Breast epithelium (tissue), 4 donors: ENCODE measurements at places on chromosomes 5 and 9.

- no peak overlapping the region for H3K27ac ChIP-seq
- no peaks in the 10 kb centered on the region for H3K27me3 ChIP-seq
- no peak overlapping the region for H3K4me3 ChIP-seq
- no peaks in the 10 kb centered on the region for H3K4me1 ChIP-seq
- no peaks in the 10 kb centered on the region for H3K36me3 ChIP-seq
- no peak for DNase-seq
These were observed 249.0 kb downstream of the GLIS3 start for GRCh38 chr9:4050916-4051315.

GRCh38 chr5:62284946-62285891 lies 20.8 kb upstream of the KIF2A start:
- H3K4me3 ChIP-seq, result no peak overlapping the region
- DNase-seq, result no peak
- H3K27me3 ChIP-seq, result no peaks in the 10 kb centered on the region
- H3K4me1 ChIP-seq, result no peaks in the 10 kb centered on the region

DNA sequence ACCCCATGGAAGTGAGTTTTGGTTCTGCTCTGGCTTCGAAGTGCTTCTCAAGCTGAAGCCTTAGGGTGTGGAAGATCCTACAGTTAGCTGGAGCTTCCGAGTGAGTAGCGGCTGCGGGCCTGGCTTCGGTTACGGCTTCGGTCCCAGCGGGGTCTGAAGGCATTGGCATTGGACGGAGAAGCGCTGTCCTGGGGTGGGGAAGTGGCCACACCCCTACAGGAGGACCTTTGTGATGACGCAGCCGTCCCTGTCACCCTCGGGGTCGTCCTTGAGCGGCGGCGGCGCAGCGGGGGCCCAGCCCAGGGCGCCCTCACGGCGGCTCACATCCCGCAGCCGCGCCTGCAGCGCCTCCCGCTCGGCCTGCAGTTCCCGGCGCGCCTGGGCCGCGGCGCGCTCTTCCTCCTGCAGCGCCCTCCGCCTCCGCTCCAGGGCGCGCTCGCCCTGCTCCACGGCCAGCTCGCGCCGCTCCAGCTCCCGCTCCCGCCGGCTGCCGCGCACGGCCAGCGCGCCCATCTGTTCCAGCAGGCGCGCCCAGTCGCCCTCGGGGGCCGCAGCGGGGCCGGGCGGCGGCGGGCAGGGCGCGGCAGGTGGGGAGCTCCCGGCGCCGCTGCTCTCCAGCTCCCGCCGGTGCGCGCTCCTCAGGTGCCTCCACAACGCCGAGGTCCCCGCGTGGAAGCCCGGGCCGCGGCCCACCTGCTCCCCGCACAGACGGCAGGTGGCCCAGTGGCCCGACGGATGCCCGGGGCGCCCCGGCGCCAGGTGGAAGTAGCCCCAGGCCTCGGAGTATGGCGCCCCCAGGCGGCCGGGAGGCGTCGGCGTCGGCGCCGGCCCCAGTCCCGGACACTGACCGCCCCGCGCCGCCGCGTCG lies 9.9 kb downstream of the ZBED3 start:
- peak overlapping the region; percentile 57 for H3K4me3 ChIP-seq
- no peaks in the 10 kb centered on the region for H3K27me3 ChIP-seq
- DNase-seq, result no peak
- H3K27ac ChIP-seq, result peak overlapping the region; percentile 79

- H3K36me3 ChIP-seq, result no peaks in the 10 kb centered on the region
- peak overlapping the region; percentile 93 for H3K27ac ChIP-seq
- no peak for DNase-seq
- no peaks in the 10 kb centered on the region for H3K4me1 ChIP-seq
These were observed 10.6 kb downstream of the IRX1 start for GRCh38 chr5:3606121-3606831.

DNA sequence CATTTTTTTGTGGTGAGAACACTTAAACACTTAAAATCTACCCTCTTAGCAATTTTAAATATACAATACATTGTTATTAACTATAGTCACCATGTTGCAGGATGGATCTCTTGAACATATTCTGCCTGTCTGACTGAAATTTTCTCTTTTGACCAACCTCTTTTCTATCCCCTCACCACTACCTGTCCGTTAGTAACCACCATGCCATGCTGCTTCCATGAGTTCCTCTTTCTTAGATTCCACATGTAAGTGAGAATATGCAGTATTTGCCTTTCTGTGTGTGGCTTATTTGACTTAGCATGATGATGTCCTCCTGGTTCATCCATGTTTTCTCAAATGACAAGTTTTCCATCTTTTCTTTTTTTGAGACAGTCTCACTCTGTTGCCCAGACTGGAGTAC lies 48.5 kb upstream of the NAA35 start:
- H3K27me3 ChIP-seq, result no peaks in the 10 kb centered on the region
- H3K27ac ChIP-seq, result no peak overlapping the region

- no peak overlapping the region for H3K4me3 ChIP-seq
- H3K27me3 ChIP-seq, result no peaks in the 10 kb centered on the region
- H3K4me1 ChIP-seq, result no peaks in the 10 kb centered on the region
- no peak for DNase-seq
- no peaks in the 10 kb centered on the region for H3K36me3 ChIP-seq
- no peak overlapping the region for H3K27ac ChIP-seq
These were observed 126.2 kb upstream of the PANK3 start for GRCh38 chr5:168705321-168705720.

- no peak overlapping the region for H3K4me3 ChIP-seq
- no peaks in the 10 kb centered on the region for H3K4me1 ChIP-seq
- no peak overlapping the region for H3K27ac ChIP-seq
- no peaks in the 10 kb centered on the region for H3K36me3 ChIP-seq
These were observed 527.2 kb upstream of the RORB start for GRCh38 chr9:73969936-73970335.

DNA sequence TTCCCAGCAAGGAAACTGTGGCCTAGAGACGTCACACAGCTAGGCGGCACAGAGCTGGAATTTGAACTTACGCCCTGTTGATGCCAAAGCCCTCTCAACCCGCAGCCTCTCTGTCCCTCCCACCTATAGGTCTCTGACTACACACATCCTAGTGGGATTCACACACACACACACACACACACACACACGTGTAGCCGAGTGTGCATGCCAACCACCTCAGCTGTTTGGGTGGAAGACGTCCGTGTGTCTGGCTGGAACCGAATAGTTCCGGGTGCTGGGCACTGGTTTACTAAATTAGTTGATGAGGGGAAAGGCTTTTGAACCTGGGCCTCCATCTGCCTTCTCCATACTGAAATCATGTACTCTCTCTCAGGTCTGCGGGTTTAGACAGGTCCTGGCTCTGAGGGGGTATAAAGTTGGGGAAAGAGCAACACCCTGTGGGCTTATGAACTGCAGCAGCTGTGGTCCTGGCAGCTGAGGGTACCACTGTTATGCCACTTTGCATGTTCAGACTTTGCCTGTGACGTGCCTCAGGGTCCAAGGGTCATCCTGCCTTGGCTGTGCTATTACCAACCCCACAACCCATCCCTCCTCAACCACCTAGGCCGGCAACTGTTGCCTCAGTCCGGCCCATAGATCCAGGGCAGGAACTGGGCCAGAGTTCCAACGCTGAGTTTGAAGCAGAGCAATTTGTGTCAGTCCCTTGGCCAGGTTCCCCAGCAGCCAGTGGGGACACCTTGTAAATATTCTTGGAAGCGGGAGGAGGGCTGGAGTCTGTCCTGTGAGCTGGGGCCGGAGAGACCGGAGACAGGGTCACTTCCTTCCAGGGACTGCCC lies 50.5 kb downstream of the PSD2 start:
- H3K4me3 ChIP-seq, result no peak overlapping the region
- H3K36me3 ChIP-seq, result no peaks in the 10 kb centered on the region
- no peak for DNase-seq
- no peaks in the 10 kb centered on the region for H3K4me1 ChIP-seq

GRCh38 chr9:124279531-124280175 lies 21.9 kb downstream of the NEK6 start:
- no peaks in the 10 kb centered on the region for H3K36me3 ChIP-seq
- no peak for DNase-seq
- peak overlapping the region; percentile 70 for H3K27ac ChIP-seq
- H3K27me3 ChIP-seq, result no peaks in the 10 kb centered on the region
- no peak overlapping the region for H3K4me3 ChIP-seq
- H3K4me1 ChIP-seq, result peaks cover 11% of the 10 kb centered on the region

- no peak for DNase-seq
- peak overlapping the region; percentile 91 for H3K27ac ChIP-seq
- H3K27me3 ChIP-seq, result no peaks in the 10 kb centered on the region
- H3K36me3 ChIP-seq, result no peaks in the 10 kb centered on the region
- H3K4me3 ChIP-seq, result no peak overlapping the region
These were observed 25.0 kb upstream of the IL17B start for GRCh38 chr5:149403923-149404745.

DNA sequence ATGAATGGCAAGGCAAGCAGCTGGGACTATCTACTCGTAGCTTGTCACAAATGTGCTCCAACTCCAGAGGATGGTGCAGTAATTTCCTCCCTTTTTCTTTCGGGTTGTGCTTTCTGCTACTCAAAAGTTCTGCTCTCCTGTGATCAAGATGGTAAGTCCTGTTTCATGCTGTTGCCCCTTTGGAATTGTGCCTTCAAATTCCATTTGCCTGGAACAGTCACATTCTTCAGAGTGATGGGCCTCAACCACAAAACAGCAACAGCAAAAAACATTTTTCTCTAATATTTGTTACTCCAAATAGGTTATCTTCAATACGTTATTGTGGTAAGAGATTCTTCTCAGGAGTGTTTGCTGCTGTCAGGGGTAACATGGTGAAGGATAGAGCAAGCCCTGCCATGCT lies 209.3 kb downstream of the PALM2AKAP2 start:
- H3K4me3 ChIP-seq, result no peak overlapping the region
- no peak overlapping the region for H3K27ac ChIP-seq
- H3K4me1 ChIP-seq, result no peaks in the 10 kb centered on the region
- H3K27me3 ChIP-seq, result no peaks in the 10 kb centered on the region
- DNase-seq, result no peak
- H3K36me3 ChIP-seq, result no peaks in the 10 kb centered on the region

DNA sequence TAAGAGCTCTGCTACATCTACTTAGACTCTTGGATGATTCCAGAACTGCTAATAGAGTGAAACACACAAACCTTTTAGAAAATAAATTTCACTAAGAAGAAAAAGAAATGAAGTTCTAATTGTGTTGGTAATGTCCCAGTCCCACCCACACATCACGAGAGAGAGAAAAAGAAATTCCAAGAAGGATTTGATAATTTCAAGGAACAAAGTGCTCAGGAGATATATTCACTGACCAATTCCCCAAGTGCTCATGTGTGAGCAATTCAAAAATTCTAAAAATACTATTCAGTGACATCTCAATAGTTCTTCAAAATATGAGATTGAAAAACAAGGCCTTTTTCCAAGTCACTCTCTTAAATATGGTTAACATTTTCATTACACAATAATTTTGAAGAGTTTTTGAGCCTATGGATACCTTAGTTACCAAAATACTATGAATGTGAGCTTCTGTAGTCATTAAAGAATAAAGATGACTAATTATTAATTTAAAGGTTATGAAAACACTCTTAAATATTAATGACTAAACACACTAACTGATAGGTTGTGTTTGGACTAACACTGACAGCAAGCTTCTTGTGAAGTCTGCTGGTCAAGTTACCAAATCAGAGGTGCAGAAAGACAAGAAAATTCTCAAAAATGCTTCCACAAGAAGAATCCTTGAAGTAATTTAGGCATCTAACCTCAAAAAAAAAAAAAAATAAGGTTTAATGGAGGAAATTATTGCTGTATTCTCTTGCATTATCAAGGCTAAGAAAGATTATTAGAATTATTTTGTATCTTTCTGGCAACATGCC lies 245.3 kb downstream of the PDE4D start:
- H3K36me3 ChIP-seq, result no peaks in the 10 kb centered on the region
- H3K4me3 ChIP-seq, result no peak overlapping the region
- no peaks in the 10 kb centered on the region for H3K4me1 ChIP-seq
- H3K27ac ChIP-seq, result no peak overlapping the region
- DNase-seq, result no peak

GRCh38 chr9:99682870-99683269 lies 138.8 kb upstream of the NR4A3 start:
- H3K4me3 ChIP-seq, result no peak overlapping the region
- H3K4me1 ChIP-seq, result no peaks in the 10 kb centered on the region
- no peaks in the 10 kb centered on the region for H3K36me3 ChIP-seq
- DNase-seq, result no peak

DNA sequence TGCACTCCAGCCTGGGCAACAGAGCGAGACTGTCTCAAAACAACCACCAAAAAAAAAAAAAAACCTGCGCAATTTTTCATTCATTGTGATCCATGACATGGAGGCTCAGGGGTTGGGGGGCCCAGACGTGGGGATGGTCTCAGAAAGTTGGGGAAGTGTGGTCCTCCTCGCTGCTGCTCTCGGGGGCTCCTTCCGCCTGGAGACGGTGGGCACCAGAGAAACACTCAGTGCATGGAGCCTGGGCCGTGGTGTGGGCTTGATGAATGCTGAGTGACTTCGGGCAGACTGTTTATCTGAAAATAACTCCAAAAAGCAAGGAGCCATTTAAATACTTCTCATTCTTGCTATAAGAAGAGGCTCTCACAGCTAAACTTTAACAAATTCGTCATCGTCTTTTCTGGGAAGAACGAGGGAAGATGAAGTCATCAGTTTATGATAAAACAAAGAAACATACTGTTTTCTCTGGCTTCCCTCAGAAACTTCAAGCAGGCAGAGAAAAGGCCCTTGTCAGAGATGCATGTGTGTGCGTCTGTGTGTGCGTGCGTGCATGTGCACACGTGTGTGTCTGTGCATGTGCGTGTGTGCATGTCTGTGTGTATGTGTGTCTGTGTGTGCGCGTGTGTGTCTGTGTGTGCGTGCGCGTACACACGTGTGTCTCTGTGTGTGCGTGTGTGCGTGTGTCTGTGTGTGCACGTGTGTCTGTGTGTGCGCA lies 35.0 kb downstream of the RASGEF1C start:
- no peaks in the 10 kb centered on the region for H3K36me3 ChIP-seq
- no peak overlapping the region for H3K4me3 ChIP-seq
- no peak for DNase-seq

GRCh38 chr9:10525972-10526371 lies 86.8 kb downstream of the PTPRD start:
- no peaks in the 10 kb centered on the region for H3K4me1 ChIP-seq
- no peak for DNase-seq
- H3K27ac ChIP-seq, result no peak overlapping the region

GRCh38 chr5:164296603-164297080 lies 791.2 kb downstream of the MAT2B start:
- H3K4me1 ChIP-seq, result no peaks in the 10 kb centered on the region
- no peaks in the 10 kb centered on the region for H3K27me3 ChIP-seq
- DNase-seq, result no peak
- H3K27ac ChIP-seq, result no peak overlapping the region
- no peaks in the 10 kb centered on the region for H3K36me3 ChIP-seq
- no peak overlapping the region for H3K4me3 ChIP-seq

- no peak overlapping the region for H3K4me3 ChIP-seq
- H3K4me1 ChIP-seq, result no peaks in the 10 kb centered on the region
- no peaks in the 10 kb centered on the region for H3K27me3 ChIP-seq
- no peaks in the 10 kb centered on the region for H3K36me3 ChIP-seq
- H3K27ac ChIP-seq, result no peak overlapping the region
- no peak for DNase-seq
These were observed 382.3 kb downstream of the PTPRD start for GRCh38 chr9:10230512-10230911.

DNA sequence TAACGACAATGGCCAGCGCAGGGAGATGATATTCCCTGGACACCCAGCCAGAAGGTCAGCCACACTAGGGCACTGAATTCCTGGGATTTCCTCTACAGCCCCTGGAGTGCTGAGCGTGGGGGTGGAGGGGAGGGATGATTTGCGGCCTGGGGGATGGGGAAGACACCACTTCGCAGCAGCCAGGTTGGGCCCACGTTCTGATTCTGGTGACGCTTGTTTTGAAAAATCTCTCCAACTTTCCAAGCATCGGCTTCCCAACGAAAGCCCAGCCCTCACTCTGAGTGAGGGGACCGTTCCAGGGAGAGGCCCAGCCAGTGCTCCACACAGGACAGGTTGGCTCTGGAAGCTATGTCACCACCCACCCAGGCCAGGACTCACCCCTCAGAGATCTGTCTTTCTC lies 5.4 kb downstream of the GFPT2 start:
- peak overlapping the region; percentile 63 for H3K27ac ChIP-seq
- no peaks in the 10 kb centered on the region for H3K36me3 ChIP-seq
- peaks cover 3% of the 10 kb centered on the region for H3K4me1 ChIP-seq
- H3K4me3 ChIP-seq, result peak overlapping the region; percentile 31
